ENCODE measurements at places on chromosomes 2 and 18. TPM values are rescaled to one million over a fixed set of nuclear protein-coding genes. Genes with fewer than 3 reads are reported as not detected.

Gene EFR3B
- 17.9 TPM for total RNA-seq

Gene CIDEA
- not detected for total RNA-seq

Gene CFAP53
- total RNA-seq = 0.33 TPM

Gene ZFAND2B
- 20.8 TPM for total RNA-seq

Gene HNMT
- total RNA-seq = 0.28 TPM

Gene LRRTM4
- total RNA-seq = not detected

All from A549 treated with DMSO at 1 μM for 4 hours (cell line).